ENCODE measurements at places on chromosomes 1 and 21. TPM values are rescaled to one million over a fixed set of nuclear protein-coding genes. Genes with fewer than 3 reads are reported as not detected.

- no peak for DNase-seq
Observed at GRCh38 chr1:186300056-186300455, 75.0 kb downstream of the TPR start.

DNA sequence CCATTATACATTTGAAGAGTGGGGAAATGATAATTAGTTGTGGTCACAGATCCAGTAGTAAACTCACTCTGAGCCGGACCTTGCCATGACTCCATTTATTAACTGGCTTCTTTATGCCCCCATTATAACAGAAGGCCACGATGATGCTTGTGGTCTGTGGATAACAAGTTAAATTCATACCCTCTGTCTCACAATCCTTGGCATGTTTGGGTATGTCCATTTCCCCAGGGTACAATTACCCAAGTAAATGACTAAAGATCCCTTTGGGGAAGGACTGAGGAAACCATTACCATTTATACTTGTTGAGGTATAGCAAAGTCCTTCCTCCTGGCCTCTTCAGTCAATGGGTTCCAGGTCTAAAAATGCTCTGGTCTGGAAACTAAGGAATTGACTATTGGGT is 7.3 kb upstream of the USP1 start:
- no peak for DNase-seq

DNA sequence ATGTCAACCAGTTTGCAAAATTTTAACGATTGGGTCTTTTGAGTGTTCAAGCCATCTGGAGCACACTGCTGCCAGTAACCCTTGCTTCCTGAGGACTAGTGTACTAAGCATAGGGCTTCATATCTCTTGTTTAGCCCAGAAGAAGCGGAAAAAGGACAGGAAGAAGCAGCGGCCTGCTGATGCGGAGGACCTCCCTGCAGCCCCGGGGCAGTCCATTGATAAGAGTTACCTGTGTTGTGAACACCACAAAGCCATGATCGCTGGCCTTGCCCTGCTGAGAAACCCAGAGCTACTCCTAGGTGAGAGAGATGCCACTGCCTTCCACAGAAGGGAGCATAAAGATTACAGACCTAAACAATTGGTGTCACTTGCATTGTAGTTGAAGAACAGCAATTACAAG is 8.9 kb downstream of the METTL13 start:
- no peak for DNase-seq

DNA sequence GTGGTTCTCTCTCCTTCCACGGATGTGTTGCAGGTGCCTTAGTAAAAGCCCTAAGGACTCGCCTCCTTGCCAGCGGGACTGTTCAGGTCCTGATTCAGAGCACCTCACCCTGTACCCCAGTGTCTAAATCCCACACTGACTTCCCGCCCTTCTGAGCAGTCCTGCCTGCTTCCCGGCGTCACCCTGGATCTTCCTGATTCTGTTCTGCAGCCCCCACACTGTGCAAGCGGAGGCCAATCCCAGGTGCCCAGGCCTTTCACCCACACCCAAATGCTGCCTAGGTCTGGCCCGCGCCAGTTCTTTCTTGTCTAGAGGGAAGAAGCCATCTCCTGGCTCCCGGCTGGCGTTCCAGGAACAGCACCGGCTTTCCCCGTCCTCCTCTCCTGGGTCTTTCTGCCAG is 95.9 kb upstream of the GALNT2 start:
- DNase-seq, result no peak

GRCh38 chr1:17607644-17608581 is 68.4 kb downstream of the ARHGEF10L start:
- DNase-seq, result no peak

The SMYD2 gene
- total RNA-seq, result 26.9 TPM

Data from fibroblast of the aortic adventitia (primary cell).